ENCODE measurements at places on chromosomes 11 and 22. TPM values are rescaled to one million over a fixed set of nuclear protein-coding genes. Genes with fewer than 3 reads are reported as not detected.

Gene MMP13
- not detected for total RNA-seq

Gene RAC2
- 19.8 TPM for total RNA-seq

Gene OSBP2
- total RNA-seq = 3.9 TPM

Gene FCHSD2
- total RNA-seq = 84.4 TPM

Gene TMPRSS6
- not detected for total RNA-seq

Gene APOL4
- 10.5 TPM for total RNA-seq

Gene IGLL5
- 6.1 TPM for total RNA-seq

Gene FGF4
- not detected for total RNA-seq

Gene LMF2
- total RNA-seq = 65.7 TPM

Gene FXYD6
- total RNA-seq = 28.7 TPM

Gene ANKK1
- 0.16 TPM for total RNA-seq

Gene MS4A2
- 0.55 TPM for total RNA-seq

Gene CNIH2
- total RNA-seq = 0.75 TPM

Gene KAT5
- total RNA-seq = 64.4 TPM

Gene VSTM5
- 0.36 TPM for total RNA-seq

Gene KCNJ5
- total RNA-seq = 3.5 TPM

Gene HORMAD2
- total RNA-seq = not detected

Gene EFEMP2
- 139 TPM for total RNA-seq

Gene GALR3
- total RNA-seq = not detected

Gene P2RY2
- total RNA-seq = 3.9 TPM
